Astrocyte (in vitro differentiated cells and primary cell): ENCODE measurements at places on chromosomes 6 and 20. TPM values are rescaled to one million over a fixed set of nuclear protein-coding genes. Genes with fewer than 3 reads are reported as not detected.
A peak's percentile ranks its signal among the peaks of the same experiment; 100 is the strongest.

DNA sequence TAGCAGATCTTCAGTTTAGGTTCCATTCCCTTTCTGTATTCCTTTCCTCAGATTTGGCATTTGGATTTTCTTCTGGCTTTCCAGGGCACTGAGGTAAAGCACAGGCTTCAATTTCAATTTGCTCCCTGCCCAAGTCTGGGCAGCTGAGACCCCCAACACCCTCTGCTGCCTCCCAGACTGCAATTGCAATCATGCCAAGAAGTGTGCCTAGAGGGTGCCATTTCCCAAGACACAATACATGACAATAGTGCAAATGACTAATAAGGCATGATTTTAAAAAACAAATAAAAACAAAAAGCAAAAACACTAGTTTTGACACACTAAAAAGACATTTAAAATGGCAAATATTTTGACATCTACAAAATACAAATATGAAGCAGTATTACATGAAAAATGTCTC lies 364.8 kb downstream of the EPM2A start:
- no peak overlapping the region for H3K4me3 ChIP-seq
- H3K4me1 ChIP-seq, result no peaks in the 10 kb centered on the region
- no peak overlapping the region for H3K27ac ChIP-seq

- DNase-seq, result no peak
- no peaks in the 10 kb centered on the region for H3K27me3 ChIP-seq
- H3K4me3 ChIP-seq, result no peak overlapping the region
- no peaks in the 10 kb centered on the region for H3K36me3 ChIP-seq
- H3K27ac ChIP-seq, result no peak overlapping the region
Measured at GRCh38 chr6:91117550-91117949, 530.7 kb upstream of the MAP3K7 start.

DNA sequence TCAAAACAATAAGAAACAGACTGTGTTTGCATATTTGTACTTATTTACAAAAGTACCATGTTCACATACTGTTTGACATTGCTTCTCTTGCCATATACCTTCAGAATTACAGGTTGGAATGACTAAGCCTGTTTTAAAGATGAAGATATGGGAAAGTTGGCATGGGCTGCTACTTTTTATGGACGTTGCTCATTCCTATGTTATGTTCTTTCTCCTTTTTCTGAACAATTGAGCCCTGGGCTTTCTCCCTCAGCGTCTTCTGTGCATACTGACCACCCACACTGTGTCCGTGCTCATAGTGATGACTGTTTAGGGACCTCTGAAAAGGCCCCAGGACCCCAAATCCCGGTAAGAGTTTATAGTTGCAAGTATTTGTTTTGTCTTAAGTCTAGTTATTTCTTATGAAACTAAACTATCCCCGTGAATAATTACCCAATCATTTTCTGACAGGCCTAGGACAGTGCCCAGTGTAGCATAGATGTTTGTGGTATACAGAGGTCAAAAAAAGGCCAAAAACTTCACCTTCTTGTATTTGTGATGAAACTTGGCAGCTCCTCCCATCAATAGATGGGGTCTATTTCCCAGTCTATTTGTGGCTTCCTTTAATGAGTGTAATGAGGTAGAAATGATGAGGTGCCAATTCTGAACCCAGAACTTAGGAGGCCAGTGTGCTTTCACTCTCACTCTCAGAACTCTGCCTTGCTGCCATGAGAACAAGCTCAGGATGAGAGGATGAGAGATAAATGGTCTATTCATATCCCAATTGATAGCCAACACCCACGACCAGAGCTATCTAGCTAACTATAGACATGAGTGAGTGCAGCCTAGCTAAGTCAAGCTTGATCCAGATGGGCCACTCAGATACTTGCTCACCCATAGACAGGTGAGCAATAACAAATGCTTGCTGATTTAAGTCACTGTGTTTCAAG lies 40.9 kb downstream of the GSTA4 start:
- no peaks in the 10 kb centered on the region for H3K36me3 ChIP-seq
- no peaks in the 10 kb centered on the region for H3K27me3 ChIP-seq
- no peaks in the 10 kb centered on the region for H3K4me1 ChIP-seq
- no peak overlapping the region for H3K27ac ChIP-seq
- peak; percentile 10 for DNase-seq

The HLA-DRA gene
- not detected in 2 replicates for total RNA-seq

- no peak for DNase-seq
- H3K27me3 ChIP-seq, result no peaks in the 10 kb centered on the region
- H3K4me1 ChIP-seq, result peaks cover 12% of the 10 kb centered on the region
Measured at GRCh38 chr20:58005581-58006345, 222.7 kb downstream of the ANKRD60 start.

- no peaks in the 10 kb centered on the region for H3K36me3 ChIP-seq
- DNase-seq, result no peak
- no peaks in the 10 kb centered on the region for H3K4me1 ChIP-seq
- H3K27ac ChIP-seq, result no peak overlapping the region
- no peaks in the 10 kb centered on the region for H3K27me3 ChIP-seq
Measured at GRCh38 chr20:4830696-4831095, 109.0 kb downstream of the PRND start.

DNA sequence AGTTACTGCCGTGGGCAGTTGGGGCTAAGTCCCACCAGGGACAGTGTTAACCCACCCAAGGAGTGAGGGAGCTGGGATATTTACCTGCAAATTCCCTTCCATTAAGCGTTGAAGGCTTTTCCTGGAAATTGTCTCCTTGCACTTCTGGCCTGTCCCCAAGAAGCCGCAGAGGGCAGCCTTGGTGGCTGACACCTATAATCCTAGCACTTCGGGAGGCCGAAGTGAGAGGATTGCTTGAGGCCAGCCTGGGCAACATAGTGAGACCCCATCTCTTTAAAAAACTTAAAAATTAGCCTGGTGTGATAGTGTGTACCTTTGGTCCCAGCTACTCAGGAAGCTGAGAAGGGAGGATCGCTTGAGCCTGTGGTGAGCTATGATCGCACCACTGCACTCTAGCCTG lies 204.4 kb downstream of the EYA2 start:
- no peak for DNase-seq
- no peak overlapping the region for H3K27ac ChIP-seq
- H3K4me3 ChIP-seq, result no peak overlapping the region
- H3K27me3 ChIP-seq, result peaks cover 13% of the 10 kb centered on the region
- H3K4me1 ChIP-seq, result no peaks in the 10 kb centered on the region
- no peaks in the 10 kb centered on the region for H3K36me3 ChIP-seq

- no peaks in the 10 kb centered on the region for H3K27me3 ChIP-seq
- H3K36me3 ChIP-seq, result no peaks in the 10 kb centered on the region
- DNase-seq, result no peak
- no peak overlapping the region for H3K27ac ChIP-seq
- H3K4me3 ChIP-seq, result no peak overlapping the region
- peaks cover 6% of the 10 kb centered on the region for H3K4me1 ChIP-seq
Measured at GRCh38 chr6:107448776-107449175, 10.6 kb downstream of the PDSS2 start.

DNA sequence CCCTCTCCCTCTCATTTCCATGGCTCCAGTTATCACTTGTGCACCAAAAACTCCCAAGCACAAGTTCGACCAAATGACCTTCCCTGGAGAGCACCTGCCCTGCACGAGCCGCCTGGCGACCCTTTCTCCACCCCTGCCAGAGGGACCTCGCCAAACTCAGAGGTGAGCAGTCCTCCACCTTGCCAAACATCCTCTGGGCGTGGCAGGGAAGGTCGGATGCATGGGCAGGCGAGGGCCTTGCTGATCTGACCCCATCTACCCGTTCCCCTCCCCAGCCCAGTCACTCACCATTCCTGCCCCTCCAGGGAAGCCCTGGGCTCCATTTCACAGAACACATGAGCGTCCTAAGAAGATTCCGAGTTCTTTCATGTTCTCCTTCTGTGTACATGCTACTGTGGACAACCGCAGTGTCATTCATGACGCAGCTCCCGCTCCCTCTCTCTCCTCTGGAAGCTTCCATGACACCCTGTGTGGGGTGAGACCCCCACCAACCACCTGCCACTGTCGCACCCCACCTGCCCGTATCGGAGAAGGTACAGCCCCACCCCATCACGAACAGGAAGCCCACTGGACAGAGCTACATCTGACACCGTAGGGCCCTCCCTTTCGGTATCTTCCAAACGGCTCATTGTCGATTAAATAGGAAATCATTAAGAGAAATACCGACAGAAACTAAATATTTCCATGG lies 104.3 kb downstream of the DACT2 start:
- no peak for DNase-seq
- no peaks in the 10 kb centered on the region for H3K36me3 ChIP-seq
- H3K4me1 ChIP-seq, result no peaks in the 10 kb centered on the region
- H3K4me3 ChIP-seq, result no peak overlapping the region
- no peaks in the 10 kb centered on the region for H3K27me3 ChIP-seq

DNA sequence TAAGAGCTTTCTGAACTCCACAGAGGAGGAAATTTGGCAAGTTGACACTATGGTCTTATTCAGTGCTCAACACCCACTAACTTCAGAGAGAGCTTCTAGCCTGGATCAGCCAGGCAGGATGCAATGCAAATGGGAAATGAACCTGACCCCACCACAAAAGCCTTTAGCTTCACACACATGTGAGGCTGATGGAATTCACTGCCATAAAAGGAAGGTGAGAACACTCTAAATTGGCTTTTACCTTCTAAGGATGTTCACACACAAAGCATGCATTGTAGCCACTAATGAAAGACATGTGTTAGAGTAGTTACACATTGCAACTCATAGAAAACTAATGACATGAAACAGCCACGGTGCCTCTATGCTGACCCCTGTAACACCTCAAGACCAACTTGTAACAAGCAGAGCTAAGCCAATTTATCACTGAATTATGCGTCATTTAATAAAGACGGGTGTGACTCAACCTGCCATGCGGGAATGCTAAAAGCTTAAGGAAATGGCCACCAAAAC lies 262.1 kb downstream of the HACE1 start:
- H3K36me3 ChIP-seq, result no peaks in the 10 kb centered on the region
- H3K27ac ChIP-seq, result no peak overlapping the region
- H3K4me1 ChIP-seq, result peaks cover 6% of the 10 kb centered on the region
- peak; percentile 91 for DNase-seq
- no peak overlapping the region for H3K4me3 ChIP-seq
- H3K27me3 ChIP-seq, result no peaks in the 10 kb centered on the region

DNA sequence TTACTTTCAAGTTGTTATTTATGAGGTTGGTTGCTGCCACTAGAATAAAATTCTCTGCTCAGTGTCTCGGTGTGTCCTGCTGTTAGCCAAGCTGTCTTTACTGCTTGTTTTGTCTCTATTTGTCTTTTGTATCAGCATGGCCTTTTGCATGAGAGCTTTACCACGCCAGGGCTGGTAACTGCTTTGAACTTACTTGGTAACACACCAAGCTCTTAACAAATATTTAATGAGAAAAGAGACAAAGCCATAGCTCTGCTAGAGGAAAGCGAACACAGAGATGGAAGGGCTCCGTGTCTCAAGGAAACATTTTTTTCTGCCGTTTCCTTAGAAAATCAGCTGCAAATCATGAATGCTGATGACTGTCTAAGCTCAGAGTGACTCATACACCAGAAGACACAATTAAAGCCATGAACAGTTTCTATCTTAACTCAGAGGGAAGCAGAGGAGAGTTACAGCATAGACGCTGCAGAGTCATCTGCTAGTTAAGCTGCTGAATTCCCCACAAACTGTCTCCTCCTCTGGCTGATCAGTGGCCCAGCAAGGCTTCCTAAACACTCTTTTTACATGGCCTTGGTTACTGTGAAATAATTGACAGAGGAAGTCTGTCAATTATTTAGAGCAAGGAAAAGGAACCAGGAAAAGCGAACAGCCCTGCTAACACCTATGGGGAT lies 44.8 kb downstream of the AGPAT4 start:
- no peaks in the 10 kb centered on the region for H3K27me3 ChIP-seq
- H3K4me1 ChIP-seq, result peaks cover 26% of the 10 kb centered on the region
- peak overlapping the region; percentile 6 for H3K4me3 ChIP-seq
- no peaks in the 10 kb centered on the region for H3K36me3 ChIP-seq
- DNase-seq, result peak; percentile 91

- H3K4me1 ChIP-seq, result no peaks in the 10 kb centered on the region
- H3K36me3 ChIP-seq, result no peaks in the 10 kb centered on the region
- H3K27ac ChIP-seq, result no peak overlapping the region
Measured at GRCh38 chr6:133837801-133838349, 51.0 kb upstream of the TCF21 start.

The SNAI1 gene
- 9.1 and 9.5 TPM in 2 replicates for total RNA-seq

DNA sequence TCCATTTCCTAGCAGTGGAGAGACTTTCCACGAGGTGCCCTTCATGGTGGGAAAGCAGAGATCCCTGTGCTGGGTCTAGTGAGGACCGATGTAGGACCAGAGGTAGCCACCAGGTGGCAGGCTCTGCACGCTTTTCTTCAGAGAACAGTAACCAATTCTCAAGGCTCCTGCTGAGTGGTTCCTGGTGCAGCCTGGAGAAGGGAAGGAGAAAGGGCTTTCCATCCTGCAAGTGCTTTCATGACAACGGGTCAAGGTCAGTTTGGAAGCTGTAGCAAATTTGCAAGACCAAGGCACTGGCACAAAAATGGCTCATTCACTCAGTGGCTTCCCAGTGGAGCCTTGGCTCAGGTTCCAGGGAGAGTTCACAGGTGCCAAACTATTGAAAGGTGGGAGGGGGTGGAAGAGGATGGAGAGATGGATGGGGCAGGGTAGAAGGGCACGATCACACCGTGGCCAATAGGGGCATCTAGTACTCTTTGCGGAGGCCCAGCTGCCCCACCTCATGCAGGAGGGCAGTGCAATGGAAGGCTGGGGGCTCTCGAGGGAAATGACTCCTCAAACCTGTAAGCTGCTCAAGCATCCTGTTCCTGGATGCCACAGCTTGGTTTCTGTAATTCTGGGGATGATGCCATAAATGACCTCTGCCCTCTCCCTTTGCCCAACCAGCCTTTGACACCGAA lies 25.5 kb upstream of the KCNK16 start:
- no peak overlapping the region for H3K27ac ChIP-seq
- no peaks in the 10 kb centered on the region for H3K4me1 ChIP-seq
- H3K27me3 ChIP-seq, result no peaks in the 10 kb centered on the region
- DNase-seq, result peak; percentile 20
- H3K36me3 ChIP-seq, result no peaks in the 10 kb centered on the region

GRCh38 chr20:41318271-41318649 lies 729 bp upstream of the ZHX3 start:
- no peak for DNase-seq
- H3K4me3 ChIP-seq, result peak overlapping the region; percentile 50
- H3K4me1 ChIP-seq, result peaks cover 14% of the 10 kb centered on the region
- H3K27ac ChIP-seq, result no peak overlapping the region

DNA sequence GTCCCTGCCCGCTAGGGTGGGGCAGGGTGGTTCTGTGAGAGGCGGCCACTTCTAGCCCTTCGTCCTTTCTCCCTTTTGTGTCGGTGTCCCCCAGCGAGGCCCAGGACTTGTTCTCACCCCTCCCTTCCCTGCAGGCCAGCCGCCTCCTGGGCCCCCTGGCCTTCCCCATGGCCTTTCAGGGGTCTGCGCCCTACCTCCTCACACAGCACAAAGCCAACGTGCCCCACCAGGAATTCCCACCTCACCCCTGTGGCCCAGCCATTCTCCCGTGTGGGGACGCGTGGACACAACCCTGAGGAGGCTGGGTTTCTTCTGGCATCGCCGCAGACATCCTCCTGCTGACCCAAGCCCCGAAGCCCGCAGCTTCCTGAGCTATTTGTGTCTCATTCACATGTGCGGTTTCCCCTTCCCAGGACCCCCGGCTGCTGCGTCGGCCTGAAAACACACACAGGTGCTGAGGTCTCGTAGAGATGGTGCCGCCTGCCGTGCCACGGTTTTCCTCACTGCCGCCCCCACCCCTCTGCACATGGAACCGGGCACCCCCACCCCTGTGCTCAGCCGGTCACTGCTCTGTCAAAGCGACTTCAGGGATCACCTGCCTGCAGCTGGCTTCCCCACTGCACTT lies 375.8 kb downstream of the CDH4 start:
- no peaks in the 10 kb centered on the region for H3K36me3 ChIP-seq
- H3K27me3 ChIP-seq, result no peaks in the 10 kb centered on the region
- no peak for DNase-seq
- H3K27ac ChIP-seq, result no peak overlapping the region
- no peak overlapping the region for H3K4me3 ChIP-seq
